Tibial artery (tissue), 4 donors: ENCODE measurements at places on chromosomes 4 and X.

- DNase-seq, result no peak
Measured at GRCh38 chr4:102959496-102959895, 60.0 kb downstream of the SLC9B1 start.

DNA sequence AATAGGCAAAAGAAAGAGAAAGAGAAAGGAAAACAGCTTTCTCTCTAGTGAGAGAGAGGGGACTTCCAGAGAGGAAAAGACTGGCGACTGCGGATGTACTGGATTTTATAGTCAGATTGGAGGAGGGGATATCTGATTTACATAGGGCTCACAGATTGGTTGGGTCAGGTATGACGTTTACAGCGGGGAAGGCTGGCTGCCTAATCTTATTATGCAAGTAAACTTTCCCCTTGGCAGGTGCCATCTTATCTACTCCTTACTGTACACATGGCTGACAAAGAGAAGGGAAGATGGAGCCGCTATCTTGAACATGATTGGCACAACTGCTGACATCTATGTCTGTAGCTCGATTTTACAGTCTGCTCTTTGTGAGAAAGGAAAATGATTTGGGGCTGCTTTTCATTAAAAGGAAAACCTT, 25.4 kb downstream of the RBPJ start:
- DNase-seq, result no peak

DNA sequence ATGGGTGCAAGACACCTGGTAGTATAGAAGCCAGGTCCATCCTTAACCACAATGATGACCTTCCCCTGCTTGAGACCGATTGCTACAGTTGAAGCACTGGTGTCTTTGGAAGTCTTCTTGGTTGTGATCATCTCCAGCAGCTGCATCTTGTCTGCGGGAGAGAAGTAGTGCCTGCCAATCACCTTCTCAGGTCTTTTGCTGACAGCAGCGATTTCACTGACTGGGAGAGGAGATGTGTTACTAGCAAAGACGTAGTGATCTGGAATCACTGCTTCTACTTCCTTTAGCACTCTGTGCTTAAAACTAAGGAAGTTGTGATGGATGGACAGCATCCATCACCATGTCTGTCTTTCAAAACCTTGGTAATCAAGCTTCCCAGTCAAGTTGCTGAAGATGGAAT, 25.9 kb downstream of the CPE start:
- DNase-seq, result no peak

DNA sequence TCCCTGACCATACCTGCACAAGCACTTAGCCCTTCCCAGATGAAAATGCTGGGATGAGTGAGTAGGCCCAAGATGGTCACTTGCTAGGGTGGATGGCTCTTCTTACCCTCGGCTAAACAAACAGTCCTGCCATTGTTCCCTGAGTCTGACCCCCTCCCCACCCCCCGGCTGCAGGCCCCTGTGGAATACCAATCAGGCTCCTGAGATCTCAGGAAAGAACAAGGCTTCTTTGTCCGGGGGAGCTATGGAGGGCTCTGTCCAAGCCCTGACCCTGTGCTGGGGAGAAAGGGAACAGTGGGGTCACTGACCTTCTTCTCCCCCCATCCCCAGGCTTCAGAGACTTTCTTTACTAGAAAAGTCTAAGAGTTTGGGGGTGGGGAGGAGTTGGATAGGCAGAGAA, 6.0 kb downstream of the PLP1 start:
- DNase-seq, result no peak

GRCh38 chrX:154986826-154987575, 35.5 kb downstream of the F8 start:
- DNase-seq, result no peak

- DNase-seq, result no peak
Measured at GRCh38 chr4:87406462-87406861, 15.5 kb upstream of the HSD17B11 start.

DNA sequence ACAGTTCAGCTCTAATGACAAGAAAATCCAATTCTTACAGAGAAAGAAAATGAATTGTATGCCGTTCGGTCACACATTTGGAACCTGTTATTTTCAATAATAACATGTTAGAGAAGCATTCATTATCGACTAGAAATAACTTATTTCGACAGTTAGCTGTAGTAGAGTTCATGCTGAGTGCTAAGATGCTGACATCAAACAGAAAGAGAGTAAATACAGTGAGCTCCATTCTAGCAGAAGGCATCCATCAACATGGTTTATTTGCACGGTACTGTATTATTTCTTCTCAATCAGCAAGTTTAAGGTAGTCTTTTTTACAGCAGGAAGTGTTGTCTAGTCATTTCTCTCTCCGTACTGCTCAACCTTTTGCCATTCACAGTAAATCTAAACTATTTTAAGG, 732.1 kb downstream of the STIM2 start:
- DNase-seq, result no peak

DNA sequence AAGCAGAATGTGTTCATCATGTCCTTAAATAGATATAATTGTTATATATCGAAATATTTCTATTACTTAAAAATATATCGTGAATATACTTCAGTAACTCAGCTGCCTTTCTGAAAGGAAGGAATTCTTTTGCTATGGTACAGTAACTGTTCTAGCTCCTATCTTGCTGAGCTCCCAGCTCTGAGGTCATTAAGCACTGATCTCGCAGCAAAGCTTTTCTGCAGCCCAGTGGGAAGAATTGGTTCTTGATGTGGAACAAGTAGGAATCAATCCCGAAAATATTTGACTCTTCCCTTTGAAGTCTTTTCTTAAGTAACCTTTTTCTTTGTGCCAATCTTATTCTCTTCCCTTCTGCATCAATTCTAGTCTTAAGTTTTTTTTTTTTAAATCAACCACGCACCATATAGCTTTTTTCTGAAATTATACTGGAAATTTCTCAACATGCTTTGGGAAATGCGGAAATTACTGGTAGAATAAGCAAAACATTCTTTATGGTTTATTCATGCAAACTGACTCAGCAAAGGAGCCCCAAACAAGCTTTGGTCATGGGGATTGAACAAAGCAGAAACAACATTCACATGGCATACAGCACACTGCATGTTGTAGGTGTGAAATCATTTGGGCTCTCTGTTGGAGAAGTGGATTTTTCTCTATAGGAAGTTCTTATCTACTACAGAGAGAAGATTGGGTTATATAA, 428.9 kb upstream of the GNPDA2 start:
- DNase-seq, result no peak

DNA sequence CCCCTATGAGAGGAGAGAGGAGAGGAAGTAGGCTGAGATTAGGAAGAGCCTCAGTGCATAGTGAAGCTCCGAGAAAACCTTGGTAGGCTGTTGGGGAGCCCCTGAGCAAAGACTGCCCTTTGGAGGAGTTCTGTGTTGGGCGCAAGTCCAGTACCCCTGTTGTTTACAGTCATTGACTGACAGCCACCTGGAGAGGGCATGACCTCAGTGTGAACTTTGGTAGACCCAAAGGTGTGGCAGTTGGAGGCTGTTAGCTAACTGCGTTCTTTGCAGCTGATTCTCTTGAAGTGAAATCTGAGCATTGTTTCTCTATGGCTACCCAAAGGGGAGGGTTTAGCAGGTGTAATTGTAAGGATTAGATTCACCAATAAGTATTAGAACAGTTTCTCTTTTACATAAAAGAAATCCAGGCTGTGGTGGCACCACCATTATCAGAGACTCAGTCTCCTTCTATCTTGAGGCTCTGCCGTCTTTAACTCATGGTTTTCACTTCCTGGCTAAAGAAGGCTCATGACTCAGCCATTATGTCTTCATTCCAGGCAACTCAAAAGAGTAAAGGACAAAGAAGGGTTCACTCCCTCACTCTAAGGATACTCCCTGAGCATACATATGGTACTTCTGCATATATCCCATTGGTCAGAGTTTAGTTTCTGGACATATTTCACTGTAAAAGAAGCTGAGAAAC, 33.4 kb downstream of the ANXA3 start:
- no peak for DNase-seq

- no peak for DNase-seq
Measured at GRCh38 chrX:131795442-131796229, 227.5 kb upstream of the STK26 start.

DNA sequence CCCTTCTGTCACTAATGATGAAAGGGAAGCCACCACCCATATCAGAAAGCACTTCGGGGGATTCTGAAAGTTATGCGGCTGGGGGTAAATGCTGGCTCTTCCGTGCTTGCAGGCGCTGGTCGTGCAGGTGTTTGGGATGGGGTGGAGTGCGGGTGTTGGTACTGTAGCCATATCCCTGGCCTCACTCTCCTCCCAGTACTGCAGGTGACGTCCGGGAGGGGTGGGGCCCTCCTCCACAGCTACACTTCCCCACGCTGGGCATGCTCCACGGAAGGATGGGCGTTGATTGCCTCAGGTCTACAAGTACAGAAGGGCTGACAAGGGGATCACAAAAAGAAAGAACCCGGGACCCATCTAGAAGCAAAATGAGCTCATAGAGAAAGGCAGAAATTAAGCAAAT, 48.6 kb upstream of the CLDN24 start:
- DNase-seq, result no peak

DNA sequence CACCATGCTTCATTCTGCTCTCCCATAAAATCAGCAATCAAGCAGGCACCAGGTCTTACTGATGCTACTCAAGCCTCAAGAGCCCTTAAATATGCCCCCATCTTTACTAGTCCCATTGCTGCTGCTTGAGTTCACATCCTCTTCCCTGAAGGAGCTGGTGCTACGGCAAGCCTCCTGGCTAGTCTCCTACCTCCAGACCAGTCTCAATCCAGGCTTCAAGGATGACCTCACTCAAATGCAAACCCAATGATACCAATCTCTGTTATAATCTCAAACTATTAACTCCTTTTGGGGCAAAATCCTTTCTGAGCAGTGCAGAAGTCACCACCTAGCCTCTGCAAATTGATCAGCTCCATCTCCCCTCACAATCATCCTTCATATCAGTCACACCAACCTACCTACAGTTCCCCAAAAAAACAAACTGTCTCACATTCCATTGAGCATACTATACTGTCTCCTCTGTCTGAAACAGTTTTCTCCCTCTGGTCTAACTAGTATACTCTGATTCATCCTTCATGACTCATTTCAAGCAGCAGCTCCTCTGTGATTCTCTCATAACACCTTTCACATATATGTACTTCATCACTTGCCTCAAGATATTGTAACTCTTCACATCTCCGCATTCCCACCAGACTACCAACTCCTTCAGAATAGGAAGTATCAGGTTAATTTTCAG, 30.0 kb downstream of the PAPSS1 start:
- no peak for DNase-seq

DNA sequence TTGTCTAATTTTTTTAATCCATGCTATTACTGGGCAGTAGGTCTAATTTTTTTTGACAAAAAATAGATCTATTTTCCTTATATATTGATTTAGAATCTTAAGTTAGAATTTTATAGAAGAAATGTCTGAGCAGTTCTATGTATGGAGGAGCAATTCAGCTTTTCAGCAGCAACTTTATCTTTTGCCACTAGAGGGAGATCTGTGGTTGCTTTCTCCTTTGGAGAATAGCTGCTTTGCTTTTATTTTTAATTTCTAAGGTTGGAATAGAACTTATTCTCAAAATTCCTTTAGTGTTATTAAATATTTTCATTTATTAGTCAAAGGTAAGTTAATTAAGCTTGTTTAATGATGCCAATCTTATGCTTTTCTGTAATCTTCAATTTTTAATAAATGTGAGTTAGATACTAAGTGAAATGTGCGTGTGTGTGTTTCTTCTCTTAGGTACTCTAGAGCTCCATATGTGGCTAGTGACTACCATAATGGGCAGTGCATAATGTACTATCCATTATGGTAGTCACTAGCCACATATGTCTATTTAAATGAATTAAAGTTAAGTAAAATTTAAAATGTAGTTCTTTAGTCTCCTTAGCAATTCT, 29.3 kb downstream of the FAM199X start:
- no peak for DNase-seq

GRCh38 chr4:66625480-66625879, 919.8 kb downstream of the CENPC start:
- no peak for DNase-seq

DNA sequence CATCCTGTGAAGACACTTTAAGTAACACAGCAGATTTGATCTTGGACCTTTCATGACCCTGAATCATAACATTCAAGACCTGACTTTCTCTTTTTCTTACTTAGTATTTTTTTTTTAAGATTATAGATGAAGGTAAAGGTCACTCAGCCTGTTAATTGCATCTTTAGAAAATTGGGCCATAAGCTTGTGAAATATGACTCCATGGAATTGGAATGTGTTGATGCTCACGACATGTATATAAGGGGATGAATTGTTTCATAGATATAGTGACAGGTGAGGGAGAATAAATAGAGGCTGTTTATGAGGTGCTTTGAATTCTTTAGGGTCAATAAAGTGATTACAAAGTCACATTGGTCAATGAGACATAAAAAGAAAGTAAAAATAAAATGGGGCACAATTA, 27.7 kb upstream of the HS3ST1 start:
- DNase-seq, result no peak

- DNase-seq, result no peak
Measured at GRCh38 chrX:43000121-43000520, 222.2 kb upstream of the PPP1R2C start.

- no peak for DNase-seq
Measured at GRCh38 chr4:135900956-135901355, 1631.3 kb downstream of the PCDH18 start.

GRCh38 chr4:109451544-109452273, 18.1 kb downstream of the SEC24B start:
- DNase-seq, result no peak

- DNase-seq, result no peak
Measured at GRCh38 chr4:10283761-10284160, 167.2 kb upstream of the WDR1 start.

- no peak for DNase-seq
Measured at GRCh38 chr4:167966143-167966542, 126.2 kb upstream of the ANXA10 start.

DNA sequence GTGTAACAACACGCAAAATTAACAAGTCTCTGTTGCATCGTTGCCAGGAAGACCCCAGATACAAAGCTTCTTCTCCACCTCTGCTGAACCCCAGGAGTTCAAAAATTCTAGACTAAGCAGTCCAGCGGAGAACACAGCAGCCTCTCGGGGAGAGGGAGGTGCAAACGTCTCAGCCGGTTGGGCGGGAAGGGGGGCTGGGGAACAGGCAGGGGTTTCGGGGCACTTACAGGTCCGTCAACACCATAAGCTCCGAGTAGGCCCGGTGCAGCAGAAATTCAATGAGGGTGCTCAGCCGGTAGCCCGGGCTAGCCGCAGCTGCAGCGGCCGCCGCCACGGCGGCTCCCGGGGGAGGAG, 394 bp downstream of the MED14 start:
- no peak for DNase-seq
